Posterior cingulate gyrus (tissue), 11 donors: ENCODE measurements at places on chromosomes 1 and 21.

DNA sequence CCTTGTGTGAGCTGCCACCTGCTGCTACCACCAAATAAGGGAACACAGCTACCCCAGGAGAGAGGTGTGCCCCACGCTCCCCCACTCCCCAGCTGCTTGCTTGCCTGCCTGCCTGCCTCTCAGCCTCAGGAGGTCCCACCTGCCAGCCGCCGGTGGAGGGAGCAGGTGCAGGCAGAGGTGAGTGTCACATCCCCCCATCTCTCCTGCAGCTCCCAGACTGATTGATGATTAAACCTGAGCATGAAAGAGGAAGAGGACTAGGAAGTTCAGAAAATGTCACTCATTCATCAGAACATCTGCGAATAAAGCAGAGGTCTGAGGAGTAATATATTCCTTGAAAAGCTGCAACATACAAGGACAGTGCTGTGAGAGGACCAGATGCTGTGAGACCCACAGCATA is 58.6 kb upstream of the HIVEP3 start:
- no peak for DNase-seq

DNA sequence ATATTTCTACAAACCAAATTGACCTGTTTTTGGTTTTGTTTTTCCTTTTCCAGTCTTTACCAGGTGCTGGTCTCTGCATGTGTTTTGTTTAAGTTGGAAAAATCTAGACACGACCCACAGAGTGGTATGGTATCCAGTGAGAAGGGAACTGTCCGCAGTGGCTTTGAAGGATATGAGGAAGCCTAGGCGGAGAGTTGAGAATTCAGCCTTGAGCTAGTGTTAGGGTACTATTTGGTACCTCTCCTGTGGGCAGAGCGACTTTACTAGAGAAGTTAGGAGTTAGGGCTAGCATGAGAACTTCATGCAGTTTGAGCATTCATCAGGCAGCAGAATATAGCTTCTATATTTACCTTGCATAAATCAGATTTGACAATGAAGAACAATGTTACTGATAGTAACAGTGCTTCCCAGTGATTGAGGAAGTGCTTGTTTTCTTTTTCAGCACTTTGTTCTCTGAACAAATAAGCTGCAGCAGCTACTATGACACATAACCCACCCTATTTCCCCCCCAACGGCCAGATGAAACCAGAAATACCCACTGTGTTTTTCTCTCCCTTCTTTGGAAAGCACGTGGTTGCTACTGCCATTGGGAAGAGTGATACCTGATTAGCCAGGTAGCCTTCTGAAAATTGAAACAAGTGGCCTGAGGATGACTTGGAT is 19.0 kb downstream of the MRPS6 start:
- no peak for DNase-seq

DNA sequence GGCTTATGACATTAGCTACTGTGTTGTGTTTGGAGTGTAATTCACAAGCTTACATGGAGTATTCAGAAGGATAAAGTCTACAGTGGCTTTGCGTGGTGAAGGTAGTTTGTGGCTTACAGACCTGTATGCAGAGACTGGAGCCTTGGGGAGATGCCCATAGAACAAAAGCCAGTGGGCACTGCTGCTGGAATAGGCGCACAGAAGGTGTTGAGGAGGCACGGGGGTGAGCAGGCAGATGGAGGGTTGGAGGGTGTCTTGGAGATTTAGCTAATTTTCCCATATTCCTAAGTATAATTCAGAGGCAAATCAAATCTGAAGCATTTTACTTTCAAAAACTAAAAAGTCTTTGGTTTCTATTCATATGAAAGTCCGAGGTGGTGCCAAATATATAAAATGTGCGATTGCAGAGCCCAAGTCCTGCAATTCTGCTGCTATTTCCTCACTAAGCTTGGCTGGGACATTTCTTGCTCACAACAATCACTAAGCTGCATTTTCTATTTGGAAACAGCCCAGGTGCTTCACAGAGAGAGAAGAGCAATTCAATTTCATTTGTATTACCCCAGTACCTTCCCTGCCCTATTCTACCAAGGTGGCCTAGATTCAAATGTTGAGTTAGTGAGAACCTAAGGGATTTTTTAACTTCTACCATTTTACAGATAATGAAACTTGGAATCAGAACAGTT is 48.5 kb downstream of the FH start:
- peak; percentile 19 for DNase-seq

- no peak for DNase-seq
Measured at GRCh38 chr1:33709783-33710718, 153.8 kb upstream of the HMGB4 start.

GRCh38 chr1:243286409-243287122 is 30.7 kb downstream of the SDCCAG8 start:
- DNase-seq: no peak

GRCh38 chr1:39239968-39240367 is 35.5 kb downstream of the MACF1 start:
- DNase-seq: no peak

- DNase-seq: no peak
Measured at GRCh38 chr1:76021846-76022245, 52.7 kb upstream of the ST6GALNAC3 start.

DNA sequence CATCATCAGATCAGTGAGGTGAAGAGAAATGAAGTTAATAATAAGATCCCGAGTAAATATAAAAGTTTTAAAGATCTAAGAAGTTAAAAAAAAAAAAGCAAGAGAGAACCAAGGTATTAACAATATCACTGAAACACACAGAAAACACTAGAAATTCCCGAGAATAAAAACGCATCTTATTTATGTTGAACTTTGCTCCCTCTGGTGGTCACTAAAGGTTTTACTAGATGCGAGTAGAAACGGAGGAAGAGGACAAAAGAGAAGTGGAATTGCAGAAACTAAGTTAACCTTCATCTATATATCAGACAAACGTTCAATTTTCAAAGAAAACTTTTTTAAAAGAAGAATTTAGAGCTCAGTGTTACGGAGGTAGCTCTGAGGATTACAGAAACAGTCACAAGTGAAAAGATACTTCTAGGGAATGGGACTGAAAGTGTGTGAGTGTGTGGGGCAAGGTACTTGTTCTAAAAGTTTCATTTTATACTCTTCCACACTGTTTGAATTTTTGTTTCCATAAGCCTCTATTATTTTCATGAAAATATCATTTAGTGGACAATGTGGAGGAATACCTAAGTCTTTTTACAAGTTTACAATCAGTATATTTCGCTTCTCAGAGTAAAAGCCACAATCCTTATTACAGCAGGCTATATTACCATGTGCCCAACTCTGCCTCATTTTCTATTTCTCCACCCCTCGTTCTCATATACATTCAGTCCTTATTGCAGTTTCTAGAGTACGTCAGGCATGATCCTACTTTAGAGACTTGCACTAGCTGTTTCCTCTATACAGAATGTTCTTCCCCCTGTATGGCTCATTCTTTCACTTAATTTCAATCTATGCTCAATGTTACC is 19.7 kb downstream of the ACBD6 start:
- no peak for DNase-seq

- no peak for DNase-seq
Measured at GRCh38 chr1:17067069-17067426, 13.2 kb upstream of the SDHB start.

GRCh38 chr1:16984717-16985116 is 4.3 kb upstream of the MFAP2 start:
- no peak for DNase-seq

GRCh38 chr1:221013691-221014660 is 134.7 kb downstream of the HLX start:
- DNase-seq: no peak

DNA sequence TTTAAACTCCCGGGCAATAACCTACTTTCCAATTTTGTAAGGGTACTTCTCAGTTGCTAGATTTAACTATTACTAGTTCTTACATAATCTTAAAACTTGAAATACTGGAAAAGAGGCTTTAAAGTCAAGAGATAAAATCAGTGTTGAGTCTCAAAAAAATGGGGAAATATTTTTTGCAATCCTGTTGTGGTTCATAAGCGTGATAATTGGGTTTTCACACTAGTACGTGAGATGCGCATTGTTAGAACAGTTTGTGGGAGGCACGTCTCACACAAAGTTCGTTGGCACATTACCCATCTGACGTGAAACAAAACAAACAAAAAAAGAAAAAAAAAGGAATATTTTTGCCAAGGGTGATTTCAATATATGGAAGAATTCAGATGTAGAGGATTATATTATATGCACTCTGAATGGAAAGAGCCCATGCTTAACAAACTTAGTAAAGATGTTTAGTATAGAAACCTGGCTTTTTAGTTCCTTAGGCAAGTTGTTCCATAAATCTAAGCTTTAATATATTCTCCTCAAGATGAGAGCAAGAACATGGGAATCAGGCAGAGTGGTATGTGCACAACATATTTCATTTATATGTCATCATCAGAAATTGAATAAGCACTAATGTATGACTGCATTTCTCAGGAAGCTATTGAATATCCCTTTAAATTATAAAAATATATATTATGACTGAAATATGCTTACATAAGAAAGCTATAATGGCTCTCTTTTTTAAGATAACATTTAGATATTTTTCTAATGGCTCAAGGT is 73.9 kb upstream of the TNFSF4 start:
- no peak for DNase-seq

DNA sequence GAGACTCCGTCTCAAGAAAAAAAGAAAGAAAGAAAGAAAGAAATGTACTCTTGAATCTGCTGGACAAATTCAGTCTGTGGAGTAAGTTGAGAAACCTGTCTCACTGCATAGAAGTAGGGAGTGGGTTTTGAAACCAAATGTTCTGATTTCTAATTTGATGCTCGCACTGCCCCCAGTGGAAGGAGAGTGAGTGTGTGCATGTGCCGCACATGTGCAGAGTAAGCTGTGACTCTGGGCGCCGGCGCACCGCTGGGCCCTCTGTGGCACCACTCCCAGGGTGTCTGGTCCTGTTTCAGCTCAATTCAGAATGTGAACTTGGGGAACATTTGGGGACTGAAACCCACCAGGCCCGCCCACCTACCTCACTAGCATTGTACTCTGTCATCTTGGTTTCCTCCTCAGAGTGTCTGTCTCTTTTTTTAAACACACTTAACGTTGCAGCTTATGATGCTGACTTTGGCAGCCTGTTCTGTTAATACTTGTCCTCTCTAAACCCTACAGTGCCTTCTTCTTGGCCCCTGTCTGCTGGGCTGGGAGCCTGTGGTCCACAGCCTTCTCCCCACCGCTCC is 104.6 kb downstream of the CACNA1E start:
- no peak for DNase-seq

DNA sequence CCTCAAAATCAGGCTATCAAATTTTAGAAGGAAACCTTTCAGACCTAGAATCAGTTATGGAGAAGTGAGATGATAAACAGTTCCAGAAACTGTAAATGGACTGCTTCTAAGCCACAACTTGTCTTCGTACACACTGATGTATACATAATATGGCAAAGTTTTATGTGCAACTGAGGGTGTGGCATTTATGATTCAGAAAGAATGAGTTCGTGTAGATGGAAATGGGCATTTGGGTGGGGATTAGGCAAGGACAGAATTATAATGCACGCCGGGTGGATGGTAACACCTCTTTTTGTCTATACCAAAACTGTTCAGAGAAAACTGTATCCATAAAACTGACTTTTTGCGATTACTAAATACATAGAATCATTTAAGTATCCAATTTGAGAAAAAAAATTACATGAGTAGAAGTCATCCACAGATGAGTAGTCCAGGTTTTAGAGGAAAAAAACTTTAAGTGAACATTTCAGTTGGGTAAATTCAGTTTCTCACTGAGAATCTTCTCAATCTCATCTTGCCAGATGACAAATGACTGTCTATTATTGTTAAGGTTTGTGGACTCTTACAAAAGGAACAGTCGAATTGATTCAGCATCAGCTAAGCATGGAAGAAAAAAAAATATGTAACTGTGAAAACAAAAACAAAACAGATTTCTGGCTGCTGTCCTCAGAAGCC is 22.5 kb downstream of the ERRFI1 start:
- no peak for DNase-seq

DNA sequence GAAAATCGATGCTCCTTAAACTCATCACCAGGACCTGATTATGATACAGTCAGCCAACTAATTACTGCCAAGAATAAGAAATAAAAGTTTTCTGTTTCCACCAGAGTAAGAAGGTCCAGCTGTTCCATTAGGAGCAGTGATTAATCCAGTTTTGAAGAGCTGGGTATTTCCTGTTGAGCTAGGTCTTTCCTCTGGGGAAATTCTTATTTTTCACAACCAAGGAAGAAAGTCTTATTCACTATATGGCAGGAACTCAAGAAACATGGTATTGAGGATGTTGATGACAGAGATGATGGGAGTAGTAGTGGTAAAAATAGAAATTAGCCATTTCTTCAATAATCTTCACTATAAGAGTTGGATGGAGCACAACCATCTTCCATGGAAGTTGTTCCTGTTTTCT is 374.6 kb upstream of the RUNX1 start:
- no peak for DNase-seq

- peak; percentile 63 for DNase-seq
Measured at GRCh38 chr21:33019885-33020557, 5.7 kb upstream of the OLIG2 start.

- DNase-seq: no peak
Measured at GRCh38 chr1:91582431-91582921, 81.8 kb downstream of the CDC7 start.

GRCh38 chr1:36458910-36459309 is 5.3 kb downstream of the MRPS15 start:
- DNase-seq: no peak

DNA sequence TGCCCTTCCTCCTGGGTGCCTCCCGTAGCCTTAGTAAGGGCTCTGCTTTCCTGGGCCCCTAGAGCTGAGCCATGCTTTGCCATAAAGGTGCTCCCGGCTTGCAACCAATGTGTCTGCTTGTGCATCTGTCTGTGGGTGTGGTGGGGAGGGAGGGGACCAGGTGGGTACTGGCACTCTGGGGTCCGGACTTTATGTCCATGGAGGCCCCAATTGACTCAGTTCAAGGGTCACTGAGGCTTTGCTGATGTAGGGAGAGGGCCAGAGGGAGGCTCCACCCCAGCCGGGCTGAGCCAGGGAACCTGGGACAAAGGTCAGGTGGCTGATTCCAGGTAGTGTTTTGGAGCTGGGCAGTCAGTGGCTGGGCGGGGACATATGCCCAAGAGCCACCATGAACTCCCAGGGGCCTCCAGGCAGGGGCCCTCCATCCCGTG is 15.0 kb downstream of the TNFRSF25 start:
- no peak for DNase-seq

- no peak for DNase-seq
Measured at GRCh38 chr1:61808968-61809367, 66.7 kb downstream of the PATJ start.

GRCh38 chr1:58162952-58163550 is 383.5 kb downstream of the OMA1 start:
- DNase-seq: no peak

GRCh38 chr1:45359882-45360513 is 19.8 kb upstream of the MUTYH start:
- no peak for DNase-seq

DNA sequence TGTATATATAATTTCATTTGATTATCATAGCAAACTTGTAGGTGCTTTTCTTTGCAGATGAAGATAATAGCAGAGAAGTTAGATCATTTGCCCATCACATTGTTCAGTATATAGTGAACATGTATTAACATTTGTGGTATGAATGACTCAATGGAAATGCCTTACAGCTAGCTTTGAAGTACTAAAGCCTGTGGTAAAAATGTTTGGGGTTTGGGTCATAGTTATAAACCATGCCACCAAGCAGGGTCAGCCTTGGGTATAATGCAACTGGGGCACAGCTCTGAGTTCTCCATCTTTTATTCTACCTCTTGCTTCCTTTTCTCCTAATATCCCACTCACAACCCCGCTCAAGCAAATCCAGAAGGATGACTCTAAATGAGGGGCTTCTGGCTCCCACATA is 141.6 kb downstream of the KCNT2 start:
- no peak for DNase-seq
